ENCODE measurements at places on chromosomes 4 and X. TPM values are rescaled to one million over a fixed set of nuclear protein-coding genes. Genes with fewer than 3 reads are reported as not detected.

DNA sequence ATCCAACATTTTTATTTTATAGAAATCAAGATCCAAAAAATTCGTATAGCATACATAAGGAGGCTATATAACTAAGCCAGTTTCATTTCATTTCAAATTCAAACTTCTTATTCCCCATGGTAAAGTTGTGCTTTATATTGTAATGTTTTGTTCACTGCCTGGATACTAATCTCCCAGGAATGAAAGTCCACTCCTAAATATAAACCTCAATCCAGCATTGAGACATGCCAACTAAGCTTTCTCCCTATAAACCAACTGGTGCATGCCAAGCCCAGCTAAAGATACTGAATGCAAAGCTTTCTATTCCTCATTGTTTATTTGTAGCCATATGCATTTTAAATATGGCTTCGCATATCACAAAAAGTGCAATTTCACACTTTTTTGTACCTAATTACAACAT lies 63.8 kb upstream of the INPP4B start:
- H3K4me3 ChIP-seq: no peak overlapping the region
- H3K27ac ChIP-seq: no peak overlapping the region
- H3K36me3 ChIP-seq: no peaks in the 10 kb centered on the region

DNA sequence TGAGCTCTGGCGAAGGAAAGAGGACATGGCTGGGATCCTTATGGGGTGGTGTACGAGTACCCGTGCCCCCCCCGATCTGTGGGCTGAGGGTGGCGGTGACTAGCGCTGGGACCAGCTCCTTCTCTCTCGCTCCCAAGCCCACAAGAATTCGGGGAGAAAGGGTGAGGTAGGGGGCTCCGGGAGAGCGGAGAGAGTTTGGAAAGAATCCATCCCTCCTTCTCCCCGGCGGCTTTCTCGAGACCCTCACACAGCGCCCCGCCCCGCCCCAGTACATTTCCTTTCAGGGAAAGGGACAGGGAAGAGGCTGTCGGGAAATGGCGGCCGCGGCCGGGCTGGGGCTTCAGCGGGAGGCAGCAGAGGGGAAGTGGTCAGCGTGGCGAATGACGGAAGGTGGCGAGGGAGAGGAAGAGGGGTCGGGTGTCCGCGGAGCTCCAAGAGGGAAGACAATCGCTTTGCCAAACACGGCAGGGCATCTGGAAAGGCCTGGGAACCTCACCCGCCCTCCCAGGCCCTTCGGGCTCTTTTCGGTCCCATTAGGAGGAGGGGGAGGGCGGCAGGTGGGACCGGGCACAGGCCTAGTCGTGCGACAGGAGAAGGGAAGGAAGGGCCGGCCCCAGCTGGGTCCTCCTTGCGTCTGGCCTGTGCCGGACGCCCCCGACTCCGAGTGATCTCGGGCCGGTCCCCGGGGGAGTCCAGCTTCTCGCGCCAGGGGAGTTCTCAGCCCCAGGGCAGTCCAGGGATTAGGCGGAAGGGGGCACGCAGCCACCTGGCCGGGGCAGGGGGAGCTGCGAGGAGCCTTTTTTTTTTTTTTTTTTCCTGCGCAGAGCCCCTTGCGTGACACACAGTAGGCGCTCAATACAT lies 10.2 kb downstream of the HNRNPH2 start:
- no peak for DNase-seq
- H3K4me1 ChIP-seq: peaks cover 4% of the 10 kb centered on the region
- H3K36me3 ChIP-seq: no peaks in the 10 kb centered on the region
- peak overlapping the region; percentile 91 for H3K27ac ChIP-seq

Gene SHROOM3
- total RNA-seq: 19.5 TPM

Gene HSD17B11
- total RNA-seq: 11.3 TPM
